ENCODE measurements at places on chromosomes 2 and 18. TPM values are rescaled to one million over a fixed set of nuclear protein-coding genes. Genes with fewer than 3 reads are reported as not detected.
A peak's percentile ranks its signal among the peaks of the same experiment; 100 is the strongest.

- no peak for DNase-seq
These were observed 46.5 kb upstream of the NFU1 start for GRCh38 chr2:69483696-69484095.

- no peak for DNase-seq
These were observed 201.1 kb downstream of the PRKCE start for GRCh38 chr2:45852450-45853150.

GRCh38 chr2:134791616-134792015 lies 46.8 kb upstream of the ACMSD start:
- no peak for DNase-seq

GRCh38 chr2:205189301-205189700 lies 493.0 kb upstream of the NRP2 start:
- DNase-seq = no peak

DNA sequence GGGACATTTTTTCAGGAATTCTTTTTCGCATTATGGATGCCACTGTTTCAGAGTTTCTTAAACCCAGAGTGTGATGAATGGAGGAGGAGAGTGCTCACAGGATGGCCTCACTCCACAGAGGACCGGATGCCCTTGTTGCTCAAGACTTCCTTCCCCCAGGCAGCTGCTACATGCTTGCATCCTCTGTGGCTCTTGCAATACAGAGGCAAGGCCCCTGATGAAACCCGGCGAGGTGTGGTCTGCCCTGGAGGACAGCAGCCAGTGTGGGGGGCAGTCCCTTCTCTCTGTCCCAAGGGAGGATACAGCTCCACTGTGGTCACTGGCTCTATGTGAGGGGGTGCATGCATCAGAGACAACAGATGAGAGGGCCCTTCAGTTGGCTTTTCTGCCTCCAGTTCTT lies 109.6 kb downstream of the SH3RF3 start:
- peak; percentile 71 for DNase-seq

DNA sequence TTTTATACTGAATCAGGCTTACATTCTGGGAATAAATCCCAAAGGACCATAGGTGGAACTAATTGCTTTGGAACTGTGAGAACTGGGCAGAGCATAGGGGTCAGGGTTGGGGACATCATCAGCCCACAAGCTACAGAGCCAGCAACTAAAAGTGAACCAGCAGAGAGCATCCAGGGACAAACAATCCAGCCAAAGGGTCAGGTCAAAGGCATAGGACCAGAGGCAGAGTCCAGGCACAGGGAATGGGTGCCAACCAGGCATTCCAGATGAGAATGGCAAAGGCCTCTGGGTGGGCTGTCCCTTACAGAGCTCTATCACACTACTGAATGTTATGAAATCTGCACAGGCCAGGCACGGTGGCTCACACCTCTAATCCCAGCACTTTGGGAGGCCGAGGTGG lies 12.3 kb upstream of the DNER start:
- peak; percentile 84 for DNase-seq

DNA sequence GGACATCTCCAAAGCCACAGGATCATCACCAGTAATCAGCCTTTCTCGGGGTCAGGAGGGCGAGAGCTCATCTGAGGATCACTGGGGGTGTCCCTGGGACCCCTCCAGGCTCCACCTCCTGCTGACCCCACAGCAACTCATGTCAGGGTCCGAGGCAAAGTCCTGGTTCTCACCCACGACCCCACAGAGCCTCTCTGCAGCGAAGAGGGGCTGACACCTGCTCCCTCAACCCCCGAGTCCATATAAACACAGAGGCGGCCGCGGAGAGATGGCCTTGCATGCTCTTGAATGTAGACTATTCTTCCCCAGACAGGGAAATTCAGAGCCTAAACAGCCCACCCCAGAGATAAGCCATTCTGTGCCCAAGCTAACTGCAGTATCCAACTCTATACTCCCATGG lies 29.9 kb downstream of the HS6ST1 start:
- peak; percentile 11 for DNase-seq

DNA sequence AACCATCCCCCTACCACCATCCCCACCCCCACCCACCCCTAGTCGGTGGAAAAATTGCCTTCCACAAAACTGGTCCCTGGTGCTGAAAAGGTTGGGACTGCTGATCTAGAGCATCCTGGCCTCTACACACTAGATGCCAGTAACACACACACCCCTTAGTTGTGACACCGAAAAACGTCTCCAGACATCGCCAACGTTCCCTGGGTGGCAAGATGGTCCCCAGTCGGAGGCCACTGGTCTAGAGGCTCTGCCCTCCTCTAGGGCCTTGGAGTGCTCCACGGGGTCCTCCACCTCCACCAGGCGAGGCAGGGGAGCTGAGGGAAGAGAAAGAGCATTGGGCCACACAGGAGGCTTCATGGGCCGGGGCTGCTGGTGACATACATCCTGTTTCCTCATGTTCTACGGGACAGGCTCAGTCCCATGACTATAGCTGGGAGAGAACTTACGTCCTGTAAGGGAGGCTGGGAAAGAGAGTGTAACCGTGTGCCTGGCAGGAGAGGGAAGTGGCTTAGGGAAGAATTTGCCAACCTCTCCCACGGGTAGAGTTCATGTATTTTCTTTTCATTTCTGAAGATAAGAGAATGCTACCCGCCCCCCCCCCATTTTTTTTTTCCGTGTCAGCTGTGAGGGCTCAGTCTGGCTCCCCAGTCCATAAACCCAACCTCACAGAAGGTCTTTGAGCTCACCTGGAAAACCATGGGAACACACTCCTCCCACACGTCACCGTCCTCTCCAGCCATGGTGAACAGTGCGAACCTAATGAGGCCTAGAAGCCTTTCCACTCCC lies 132.7 kb upstream of the MYCN start:
- no peak for DNase-seq

- no peak for DNase-seq
These were observed 69.4 kb upstream of the UBE2E3 start for GRCh38 chr2:180910831-180911665.

UGT1A5 gene
- 4.7 TPM for total RNA-seq

SPATA3 gene
- total RNA-seq = not detected

CRYBA2 gene
- total RNA-seq = not detected

CCL20 gene
- total RNA-seq = 0.88 TPM

OTX1 gene
- not detected for total RNA-seq

TTL gene
- total RNA-seq = 29.6 TPM

SLC14A1 gene
- 0.98 TPM for total RNA-seq

SP9 gene
- total RNA-seq = not detected
